ENCODE measurements at places on chromosomes 2 and 18.

DNA sequence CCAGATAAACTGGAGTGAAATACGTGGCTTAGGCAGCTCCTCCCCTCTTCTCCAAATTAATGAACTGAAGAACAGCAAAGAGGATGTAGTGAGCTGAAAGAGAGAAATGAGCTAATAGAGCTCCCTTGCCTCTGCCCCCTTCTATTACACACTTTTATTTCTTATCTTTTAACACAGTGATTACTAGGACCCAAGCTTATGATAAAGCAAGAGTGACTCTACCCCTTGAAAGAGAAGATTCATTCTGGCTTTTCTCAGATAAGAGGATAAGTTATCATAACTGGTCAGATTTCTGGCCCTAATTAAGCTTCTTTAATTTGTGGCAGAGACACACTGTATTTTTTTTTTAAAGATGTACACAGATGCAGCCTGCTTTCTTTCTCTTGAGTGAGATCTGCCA is 102.2 kb downstream of the MSTN start:
- DNase-seq = no peak

DNA sequence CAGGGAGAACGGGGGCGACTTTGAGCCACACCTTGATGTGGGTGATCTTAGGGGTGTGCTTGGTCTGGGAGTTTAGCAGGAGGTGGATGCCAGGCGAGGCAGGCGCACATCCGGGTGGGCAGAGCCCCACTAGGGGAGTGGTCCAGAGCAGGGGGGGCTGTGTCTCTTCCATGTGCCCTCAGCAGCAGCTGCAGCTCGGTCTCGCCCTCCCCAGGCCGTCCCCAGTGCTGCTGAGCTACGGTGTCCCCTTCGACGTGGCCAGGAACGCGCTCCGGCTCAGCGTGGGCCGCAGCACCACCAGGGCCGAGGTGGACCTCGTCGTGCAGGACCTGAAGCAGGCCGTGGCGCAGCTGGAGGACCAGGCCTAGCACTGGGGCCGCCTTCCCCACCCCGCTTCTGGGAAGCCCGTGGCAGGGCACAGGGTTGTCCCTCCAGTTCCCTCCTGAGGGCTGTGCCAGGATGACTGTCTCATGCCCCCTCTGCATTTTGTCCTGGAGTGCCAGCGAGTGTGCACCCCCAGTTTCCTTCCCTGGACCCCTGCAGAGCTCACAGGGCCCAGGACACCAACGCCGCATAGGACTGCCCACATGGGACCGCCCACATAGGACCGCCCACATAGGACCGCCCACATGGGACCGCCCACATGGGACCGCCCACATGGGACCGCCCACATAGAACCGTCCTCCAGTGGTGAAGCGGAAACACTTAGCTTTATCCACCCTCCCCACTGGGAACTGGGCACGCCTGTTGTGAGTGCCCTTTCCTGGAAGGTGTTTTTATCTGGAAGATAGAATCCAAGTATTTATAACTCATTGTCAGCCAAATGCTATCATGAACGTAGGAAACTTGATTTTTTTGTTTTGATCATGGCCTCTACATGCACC is 1.9 kb upstream of the ESPNL start:
- peak; percentile 88 for DNase-seq

- DNase-seq = no peak
Observed at GRCh38 chr2:43018179-43019024, 208.0 kb downstream of the ZFP36L2 start.

- DNase-seq = no peak
Observed at GRCh38 chr2:151860210-151860609, 32.0 kb upstream of the ARL5A start.

- no peak for DNase-seq
Observed at GRCh38 chr2:43762286-43762685, 11.6 kb upstream of the DYNC2LI1 start.

DNA sequence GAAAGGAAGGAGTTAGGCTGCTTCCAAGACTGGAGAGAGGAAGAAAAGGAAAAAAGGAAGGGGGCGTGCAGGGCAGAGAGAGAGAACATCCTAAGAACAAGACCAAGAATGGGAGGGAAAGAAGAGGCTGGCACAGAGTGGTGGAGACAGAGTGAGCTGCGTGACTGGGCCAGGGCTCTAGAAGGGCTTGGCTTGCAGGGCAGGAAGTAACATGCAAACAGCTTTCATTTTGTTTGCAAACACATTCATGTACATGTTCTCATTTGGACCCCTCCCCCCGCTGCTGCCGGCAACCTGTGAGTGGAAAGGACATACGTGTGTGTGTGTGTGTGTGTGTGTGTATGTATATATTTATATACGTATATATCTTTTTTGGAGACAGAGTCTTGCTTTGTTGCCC is 46.8 kb upstream of the DNMT3A start:
- no peak for DNase-seq

DNA sequence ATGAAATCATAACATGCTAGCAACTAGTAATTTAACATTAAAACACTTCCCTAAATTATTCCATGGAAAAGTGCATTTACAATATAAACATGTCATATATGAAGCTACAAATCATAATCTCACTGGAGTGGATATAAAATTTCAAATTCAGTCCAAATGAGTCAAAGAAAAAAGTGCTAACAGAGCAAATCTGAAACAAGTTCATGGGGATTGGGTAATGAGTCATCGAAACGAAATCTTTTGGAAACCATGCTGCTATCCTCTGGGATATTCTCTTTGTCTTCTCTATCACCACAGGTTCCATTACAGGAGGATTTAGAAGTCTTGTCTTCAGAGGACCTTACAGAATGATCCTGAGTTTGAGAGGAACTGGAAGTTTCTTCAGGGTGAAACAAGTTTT is 34.1 kb downstream of the STK17B start:
- no peak for DNase-seq

GRCh38 chr2:46389417-46389916 is 89.9 kb upstream of the TMEM247 start:
- no peak for DNase-seq

DNA sequence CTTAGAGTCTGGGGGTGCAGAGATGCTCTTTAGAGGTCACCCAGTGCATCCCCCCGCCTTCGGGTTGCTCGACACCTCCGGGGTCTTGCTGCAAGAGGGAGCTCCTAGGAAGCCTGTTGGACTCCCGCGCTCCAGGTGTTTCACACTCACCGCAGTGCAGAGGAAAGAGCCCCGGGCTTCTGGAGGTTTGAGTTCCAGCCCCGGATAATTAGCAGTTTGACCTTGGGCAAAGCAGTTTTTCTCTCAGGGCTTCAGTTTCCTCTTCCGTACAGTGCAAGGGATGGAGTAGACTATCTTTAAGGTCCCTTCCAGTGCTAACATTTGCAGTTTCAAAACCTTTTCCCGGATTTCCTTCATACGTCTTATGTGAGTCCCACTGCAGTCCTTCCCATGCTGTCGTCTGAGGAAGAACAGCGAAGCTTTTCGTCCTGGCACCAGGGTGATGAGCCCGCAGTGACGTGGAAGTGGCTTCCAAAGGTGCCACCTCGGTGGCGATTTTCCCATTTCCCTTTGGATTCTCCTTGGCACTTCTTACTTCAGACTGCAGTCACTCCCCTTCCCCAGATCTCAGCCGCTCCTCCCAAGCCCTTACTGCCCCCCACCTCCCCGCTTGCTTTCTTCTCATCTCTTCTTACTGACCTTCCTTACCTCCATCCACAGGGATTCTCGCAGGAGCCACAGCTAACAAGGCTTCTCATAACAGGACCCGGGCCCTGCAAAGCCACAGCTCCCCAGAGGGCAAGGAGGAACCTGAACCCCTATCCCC is 585 bp downstream of the PNKD start:
- DNase-seq = no peak

- no peak for DNase-seq
Observed at GRCh38 chr2:127080938-127081755, 25.8 kb downstream of the BIN1 start.

GRCh38 chr18:37476182-37476581 is 89.4 kb downstream of the CELF4 start:
- no peak for DNase-seq

GRCh38 chr18:58520969-58521368 is 107.9 kb downstream of the ALPK2 start:
- no peak for DNase-seq

- no peak for DNase-seq
Observed at GRCh38 chr2:213243189-213244044, 40.8 kb upstream of the SPAG16 start.

DNA sequence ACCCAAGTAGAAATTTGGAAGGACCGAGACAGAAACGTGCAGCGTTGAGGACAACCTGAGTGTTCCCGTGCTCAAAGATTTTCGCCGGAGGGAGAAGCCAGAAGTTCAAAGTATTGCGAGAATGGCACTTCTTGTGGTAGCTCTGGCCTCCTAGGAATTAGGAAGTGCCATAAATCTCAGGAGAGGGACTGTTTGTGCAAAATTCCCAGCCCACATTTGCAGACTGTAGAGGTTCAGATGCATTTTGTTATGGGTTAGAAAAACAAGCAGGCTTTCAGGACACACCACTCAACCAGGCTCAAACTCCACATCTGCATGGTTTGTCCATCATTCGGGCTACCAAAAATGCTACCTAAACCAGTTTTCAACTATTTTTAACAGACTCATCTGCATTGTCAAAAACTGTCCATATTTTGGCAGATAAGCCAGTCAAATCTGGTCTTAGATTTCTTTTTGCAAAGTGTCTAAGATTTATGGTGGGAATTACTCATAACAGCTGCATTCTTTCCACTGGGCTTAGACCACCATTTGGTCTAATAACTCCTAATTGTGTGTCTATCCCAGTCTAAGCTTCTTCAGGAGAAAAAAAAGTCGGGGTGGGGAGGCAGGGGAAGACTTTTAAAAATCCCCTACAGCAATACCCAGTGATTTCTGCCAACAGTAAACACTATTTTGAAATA is 422.9 kb downstream of the ARHGAP15 start:
- no peak for DNase-seq

DNA sequence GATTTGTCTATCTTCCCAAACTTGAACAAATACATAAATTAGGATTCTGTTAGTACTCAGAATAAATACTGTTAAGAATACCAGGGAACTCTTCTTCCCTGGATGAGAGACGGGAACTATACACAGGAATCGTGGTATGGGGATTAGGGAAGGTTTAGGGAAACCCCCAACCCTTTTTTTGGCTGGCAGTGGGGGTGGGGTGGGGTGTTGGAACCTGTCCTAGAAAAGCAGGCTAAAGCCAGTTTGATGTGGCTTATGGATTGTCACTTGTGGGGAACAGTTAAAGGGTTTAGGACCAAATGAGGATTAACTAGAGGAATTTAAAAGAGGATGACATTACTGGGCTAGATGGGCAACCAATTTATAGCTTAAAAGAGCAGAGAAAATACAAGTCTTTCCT is 1.8 kb downstream of the SLC4A10 start:
- DNase-seq = no peak

GRCh38 chr18:49944663-49945062 is 131.3 kb upstream of the ACAA2 start:
- no peak for DNase-seq

GRCh38 chr18:21452796-21453510 is 147.6 kb downstream of the ESCO1 start:
- DNase-seq = no peak

GRCh38 chr2:234388591-234388990 is 108.3 kb downstream of the ARL4C start:
- no peak for DNase-seq

- peak; percentile 72 for DNase-seq
Observed at GRCh38 chr18:9862686-9863085, 23.1 kb upstream of the TXNDC2 start.

GRCh38 chr18:11162889-11163288 is 13.5 kb upstream of the PIEZO2 start:
- DNase-seq = no peak

GRCh38 chr18:58562999-58563667 is 65.8 kb downstream of the ALPK2 start:
- DNase-seq = no peak

DNA sequence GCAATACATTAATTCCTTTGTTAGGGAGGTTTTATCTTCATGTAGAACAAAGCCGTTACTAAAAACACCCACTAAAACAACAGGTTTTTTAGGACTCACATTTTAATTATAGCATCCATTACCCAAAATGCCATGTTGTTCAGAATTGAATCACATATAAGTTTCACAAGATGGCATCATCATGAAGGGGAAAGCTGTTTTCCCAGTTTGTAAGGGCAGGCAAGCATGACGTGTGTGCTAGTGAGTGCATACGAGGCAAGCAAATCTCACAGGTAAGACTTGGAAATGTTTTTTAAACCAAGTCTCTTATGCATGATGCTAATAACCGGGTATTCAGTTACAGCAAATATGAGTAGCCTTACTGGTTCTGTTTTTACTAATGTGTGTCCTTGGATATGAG is 111.8 kb upstream of the NFATC1 start:
- no peak for DNase-seq

GRCh38 chr2:61670591-61671501 is 132.7 kb upstream of the XPO1 start:
- DNase-seq = no peak

DNA sequence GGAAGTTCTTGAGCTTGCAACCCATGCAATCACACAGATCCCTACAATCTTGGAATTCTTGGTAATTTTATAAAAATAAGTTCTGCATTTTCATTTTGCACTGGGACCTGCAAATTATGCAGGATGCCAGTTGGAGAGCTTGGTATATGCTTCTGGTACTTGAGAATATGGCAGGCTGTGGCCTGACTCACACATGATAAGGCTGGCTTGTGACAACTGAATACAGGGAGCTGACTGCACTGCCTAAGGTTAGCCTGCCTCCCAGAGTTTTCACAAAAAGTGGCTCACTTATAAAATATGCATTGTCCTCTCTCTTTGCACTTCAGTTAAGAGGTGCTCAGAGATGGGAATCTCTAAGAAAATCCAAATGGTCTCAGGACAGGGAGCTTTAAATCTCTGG is 265.5 kb upstream of the KCNJ3 start:
- no peak for DNase-seq

GRCh38 chr2:216064014-216064630 is 17.5 kb downstream of the PECR start:
- no peak for DNase-seq

GRCh38 chr2:175432021-175432420 is 250.5 kb upstream of the ATP5MC3 start:
- DNase-seq = peak; percentile 95

GRCh38 chr18:44803019-44803650 is 122.4 kb downstream of the SETBP1 start:
- DNase-seq = peak; percentile 43

DNA sequence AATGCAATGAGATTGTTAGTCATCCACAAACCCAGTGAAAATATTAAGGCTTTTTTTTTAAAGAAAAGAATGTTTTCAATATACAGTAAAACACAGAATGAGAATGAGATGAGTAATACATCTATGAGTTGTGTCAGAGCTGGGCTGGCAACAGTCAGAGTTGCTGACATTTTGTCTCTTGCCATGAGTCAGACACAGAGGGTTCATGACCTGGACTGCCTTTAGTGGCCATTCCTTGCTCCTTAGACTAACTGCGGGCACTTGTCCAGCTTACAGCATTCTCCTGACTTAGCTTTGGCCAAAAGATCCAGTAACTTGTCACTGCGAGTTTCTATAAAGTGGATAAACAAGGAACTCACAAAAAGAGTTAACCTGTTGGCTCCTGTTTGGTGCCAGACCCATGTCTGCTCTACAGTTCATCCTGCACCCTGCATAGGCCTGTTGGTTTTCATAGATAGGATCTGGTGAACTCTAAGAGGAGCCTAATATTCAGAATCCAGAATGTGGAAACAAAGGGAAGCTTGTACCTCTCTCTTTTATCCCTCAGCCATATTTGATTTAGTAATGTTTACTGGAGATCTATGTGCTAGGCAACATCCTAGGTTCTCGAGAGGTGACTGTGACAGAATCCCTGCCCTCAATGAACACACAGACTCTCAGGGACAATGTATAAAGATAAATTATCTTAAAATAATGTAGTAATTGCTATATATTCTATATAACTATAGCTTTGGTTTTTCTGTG is 391.5 kb upstream of the VWC2L start:
- DNase-seq = no peak
